Muscle of arm (tissue), 14 donors: ENCODE measurements at places on chromosomes 4 and X.

DNA sequence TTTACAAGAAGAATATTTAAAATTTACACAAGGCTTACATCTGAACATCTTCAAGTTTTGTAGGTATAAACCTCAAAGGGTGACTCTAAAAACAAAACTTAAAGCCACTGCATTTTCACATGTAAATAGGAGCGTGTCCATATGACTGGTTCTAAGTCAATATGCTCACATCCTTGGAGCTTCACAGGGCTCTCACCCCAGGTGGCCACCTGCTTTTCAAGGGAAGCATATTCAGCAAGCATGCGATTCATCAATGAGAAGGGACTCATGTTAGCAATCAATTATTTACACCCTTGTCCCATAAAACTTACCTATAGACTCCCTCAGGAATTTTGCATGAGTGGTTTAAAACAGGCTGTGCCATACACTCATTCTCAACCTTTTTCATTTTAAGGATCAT lies 17.8 kb upstream of the KLHL34 start:
- DNase-seq, result no peak

DNA sequence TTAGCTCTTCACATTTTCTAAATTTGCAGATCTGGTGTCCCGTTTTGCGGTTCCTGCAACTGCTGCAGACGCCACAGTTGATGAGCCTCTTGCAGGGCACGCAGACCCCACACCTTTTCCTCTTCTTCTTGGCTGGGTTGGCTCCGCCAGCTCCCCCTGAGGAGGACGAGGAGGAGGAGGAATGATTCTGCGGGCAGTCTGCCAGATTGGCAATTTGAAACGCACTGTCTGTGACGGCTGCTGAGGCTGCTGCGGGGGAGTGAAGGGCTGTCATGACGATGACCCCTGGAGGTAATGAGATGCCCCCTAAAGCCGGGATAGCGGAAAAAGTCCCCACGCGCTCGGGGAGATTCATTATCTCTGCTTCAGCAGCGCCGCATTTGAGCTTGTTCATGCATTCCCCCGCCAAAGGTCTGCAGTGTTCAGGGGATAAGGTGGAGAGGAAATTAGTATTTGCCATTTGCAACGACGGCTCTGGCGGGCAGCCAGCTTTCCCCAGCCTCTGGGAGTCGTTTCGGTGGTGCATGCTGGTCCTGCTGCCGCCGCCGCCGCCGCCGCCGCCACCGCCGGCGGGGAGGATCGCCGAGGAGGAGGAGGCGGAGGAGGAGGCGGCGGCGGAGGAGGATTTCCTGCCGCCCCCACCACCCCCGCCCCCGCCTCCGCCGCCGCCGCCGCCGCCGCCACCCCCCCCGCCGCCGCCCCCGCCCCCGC lies 3.8 kb downstream of the CXXC4 start:
- DNase-seq, result peak; percentile 46

DNA sequence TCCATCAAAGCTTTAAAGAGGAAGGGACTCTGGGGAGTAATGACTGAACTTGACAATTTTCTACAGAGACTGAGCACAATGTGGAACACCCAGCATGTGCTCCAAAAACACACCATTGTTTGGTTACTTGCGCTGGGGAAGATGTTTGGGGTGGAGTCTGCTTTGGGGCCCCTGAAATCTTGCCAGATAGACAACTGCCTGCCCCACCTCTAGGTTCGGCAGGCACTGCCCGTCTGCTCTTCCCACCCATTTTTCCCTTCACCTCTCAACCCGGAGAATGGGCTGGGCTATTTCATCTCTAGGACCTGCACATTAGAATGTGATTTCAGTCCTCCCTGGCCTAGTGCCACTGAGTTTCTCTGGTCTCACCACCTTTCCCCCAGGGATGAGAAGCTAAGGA lies 41.9 kb downstream of the TSC22D3 start:
- DNase-seq, result no peak

GRCh38 chr4:653080-653821 lies 20.8 kb downstream of the ATP5ME start:
- DNase-seq, result no peak

- peak; percentile 2 for DNase-seq
Measured at GRCh38 chr4:47531241-47531953, 46.3 kb downstream of the ATP10D start.

- no peak for DNase-seq
Measured at GRCh38 chrX:49191574-49192011, 5.4 kb upstream of the PRICKLE3 start.

DNA sequence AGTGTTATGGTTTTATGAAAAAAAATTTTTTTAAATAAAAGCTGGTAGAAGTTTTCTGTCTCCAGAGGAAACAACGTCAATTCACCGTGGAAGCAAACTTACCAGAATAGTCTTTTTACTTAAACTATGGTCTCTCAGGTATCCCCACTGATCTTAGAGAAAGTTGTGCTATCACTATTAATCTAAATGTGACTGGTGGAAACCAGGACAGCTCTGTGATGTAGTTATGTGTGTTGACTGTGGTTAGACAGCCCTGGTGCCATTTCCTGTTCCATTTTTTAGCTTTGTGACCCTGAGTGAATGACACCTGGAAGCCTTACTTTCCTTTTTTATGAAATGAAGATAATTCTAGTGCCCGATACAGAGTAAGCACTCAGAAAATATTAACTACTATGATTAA lies 111.8 kb upstream of the HUWE1 start:
- no peak for DNase-seq

GRCh38 chr4:136784326-136784725 lies 748.0 kb downstream of the PCDH18 start:
- DNase-seq, result no peak

DNA sequence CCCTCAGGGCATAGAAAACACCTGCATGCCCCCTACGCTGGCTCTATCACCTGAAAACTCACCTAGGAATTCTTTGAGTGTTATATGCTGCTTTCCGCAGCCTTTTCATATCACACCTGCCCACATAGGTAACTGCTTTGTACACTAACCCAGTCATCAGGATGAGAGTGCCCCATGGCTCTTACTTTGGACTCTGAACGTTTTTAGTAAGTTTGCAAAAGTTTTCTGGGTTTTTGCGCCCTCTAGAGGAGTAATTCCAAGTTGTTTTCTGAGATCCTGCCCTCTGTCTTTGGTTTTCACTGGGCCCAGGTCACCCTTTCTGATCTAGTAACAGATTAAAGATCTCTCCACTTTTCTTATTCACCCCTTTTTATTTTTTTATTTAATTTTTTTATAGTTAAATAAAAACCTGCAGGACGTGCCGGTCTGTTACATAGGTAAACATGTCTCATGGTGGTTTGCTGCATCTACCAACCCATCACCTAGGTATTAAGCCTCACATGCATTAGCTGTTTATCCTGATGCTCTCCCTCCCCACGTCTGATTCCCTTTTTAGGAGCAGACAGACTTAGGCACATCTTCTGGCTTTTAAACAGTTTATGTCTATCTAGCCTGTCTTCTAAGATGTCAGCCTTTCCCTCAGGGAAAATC lies 139.2 kb downstream of the NWD2 start:
- DNase-seq, result peak; percentile 22
